D341Med (cell line): ENCODE measurements at places on chromosomes 1 and 21.

- no peak for DNase-seq
Measured at GRCh38 chr21:15240848-15241247, 176.0 kb upstream of the NRIP1 start.

DNA sequence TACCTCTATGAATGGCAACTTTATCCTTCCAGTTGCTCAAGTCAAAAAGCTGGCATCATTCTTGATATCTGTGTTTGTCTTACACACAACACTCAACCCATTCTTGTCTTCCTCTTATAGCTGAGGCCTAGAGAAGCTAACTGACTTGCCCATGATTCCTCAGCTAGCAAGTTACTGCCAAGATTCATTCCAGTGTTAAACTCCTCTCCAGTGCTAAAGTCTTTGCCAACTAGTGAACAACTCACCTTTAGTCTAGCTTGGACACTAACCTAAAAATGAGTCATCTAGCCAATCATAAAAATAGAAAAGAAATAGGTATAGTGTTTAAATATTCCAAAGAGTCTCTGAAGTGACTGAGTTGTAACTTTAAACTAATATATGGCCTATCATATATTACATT lies 45.6 kb upstream of the RGS2 start:
- no peak for DNase-seq

DNA sequence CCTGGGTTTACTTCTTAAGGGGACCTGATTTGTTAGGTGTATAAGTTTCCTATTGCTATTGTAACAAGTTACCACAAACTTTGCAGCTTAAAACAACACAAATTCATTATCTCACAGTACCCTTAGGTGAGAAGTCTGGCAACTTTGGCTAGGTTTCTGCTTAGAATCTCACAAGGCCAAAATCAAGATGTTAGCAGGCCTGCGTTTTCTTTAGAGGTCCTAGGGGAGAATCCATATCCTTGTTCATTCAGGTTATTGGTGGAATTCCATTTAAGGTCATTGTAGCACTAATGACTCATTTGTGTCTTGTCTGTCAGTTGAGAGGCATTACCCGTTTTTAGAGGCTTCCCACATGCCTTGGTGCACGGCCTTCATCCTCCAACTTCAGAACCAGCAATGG lies 8.2 kb upstream of the SH2D1B start:
- no peak for DNase-seq

- no peak for DNase-seq
Measured at GRCh38 chr21:33657124-33657820, 15.0 kb downstream of the ITSN1 start.

DNA sequence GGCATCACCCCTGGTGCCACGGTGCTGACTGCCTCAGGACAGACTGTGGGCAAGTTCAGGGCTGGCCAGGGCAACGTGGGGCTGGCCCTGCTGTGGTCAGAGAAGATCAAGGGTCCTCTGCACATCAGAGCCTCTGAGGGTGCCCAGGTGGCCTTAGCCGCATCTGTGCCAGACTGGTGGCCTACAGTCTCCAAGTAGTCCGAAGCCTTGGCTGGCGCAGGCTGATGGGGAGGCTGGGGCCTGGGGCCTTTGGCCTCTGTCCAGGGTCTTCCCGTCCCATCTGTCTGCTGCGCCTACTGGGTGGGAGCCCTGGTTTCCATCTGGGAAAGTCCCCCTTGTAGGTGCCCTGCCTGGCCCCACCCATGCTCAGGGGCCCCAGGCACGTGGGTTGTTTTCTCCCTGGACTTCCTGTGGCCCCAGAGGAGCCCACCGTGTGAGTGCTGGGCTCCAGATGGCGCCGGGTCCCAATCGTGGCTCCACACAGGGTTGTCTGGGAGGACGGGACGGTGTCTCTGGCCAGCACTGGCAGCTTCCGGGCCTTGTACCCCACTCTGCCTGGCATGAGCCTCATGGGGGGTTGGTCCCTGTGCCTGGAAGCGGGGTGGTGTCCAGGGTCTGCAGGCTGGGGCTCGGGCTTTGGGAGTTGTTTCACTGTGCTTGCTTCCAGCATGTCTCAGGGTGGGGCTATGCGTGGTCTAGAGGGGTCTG lies 9.9 kb downstream of the IBA57 start:
- no peak for DNase-seq
